ENCODE measurements at places on chromosomes 16 and 17.

DNA sequence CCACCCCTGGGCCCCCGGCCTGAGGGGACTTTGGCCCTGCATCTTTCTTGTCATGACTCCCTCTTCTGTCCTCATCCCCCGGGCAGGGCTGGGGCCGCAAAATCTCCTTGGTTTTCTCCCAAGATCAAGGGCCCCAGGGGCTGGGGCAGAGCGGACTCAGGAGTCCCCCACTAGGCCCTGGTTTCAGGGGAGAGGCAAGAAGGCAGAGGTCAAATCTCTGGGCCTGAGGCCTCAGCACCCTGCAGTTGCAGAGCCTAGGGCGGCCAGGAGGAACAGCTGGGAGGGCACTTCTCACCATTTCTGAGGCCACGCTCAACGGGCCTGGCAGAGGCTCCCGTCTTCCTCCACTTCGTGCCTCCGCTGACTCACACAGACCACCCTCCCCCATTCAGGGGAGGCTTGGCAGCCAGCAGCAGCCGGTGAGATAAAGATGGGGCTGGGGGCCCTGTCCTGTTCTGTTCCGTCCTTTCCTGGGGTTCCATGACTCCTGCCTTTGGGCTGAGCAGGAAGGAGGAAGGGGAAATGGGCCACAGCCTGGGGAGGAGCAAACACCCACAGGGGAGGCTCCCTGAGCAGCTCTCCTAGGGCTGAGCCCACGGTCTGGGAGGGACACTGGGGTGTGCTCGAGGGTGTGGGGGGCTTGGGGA lies 12.4 kb downstream of the ZSCAN10 start:
- DNase-seq = peak; percentile 37

- DNase-seq = no peak
Observed at GRCh38 chr17:9684955-9685621, 39.8 kb downstream of the USP43 start.

DNA sequence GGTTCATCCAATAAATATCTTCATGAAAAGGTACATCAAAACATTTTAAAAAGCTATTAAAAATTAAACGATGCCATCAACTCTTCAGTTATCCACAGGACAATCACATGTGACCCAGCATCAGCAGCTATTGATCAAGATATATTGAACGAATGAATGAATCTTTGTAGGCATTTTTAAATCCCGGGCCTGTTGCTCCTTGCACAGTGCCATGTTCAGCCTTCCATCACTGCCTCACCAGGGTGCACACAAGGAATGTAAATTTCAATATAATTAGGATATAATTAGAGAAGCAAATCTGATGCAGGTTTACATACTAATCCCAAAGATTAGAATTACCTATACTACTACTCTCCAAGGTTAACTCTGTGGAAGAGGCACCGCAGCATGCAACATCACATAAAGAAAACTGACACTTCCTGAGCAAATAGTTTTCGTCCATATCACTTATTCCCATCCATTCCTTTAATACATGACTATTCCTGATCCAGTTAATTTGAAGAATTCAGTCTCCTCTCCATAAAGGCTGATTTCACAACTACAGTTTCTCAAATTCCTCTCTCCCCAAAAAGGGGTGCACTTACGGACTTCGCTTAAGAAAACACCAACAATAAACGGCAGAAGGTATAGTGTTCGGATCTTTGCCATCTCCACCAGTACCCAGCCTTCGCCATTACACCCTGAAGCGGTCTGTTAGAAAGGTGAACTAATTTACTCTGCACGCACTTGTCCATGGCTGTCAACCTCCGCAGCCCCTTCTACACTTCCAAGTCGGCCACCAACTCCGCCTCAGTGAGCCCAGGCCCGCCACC lies 938 bp downstream of the NCOR1 start:
- DNase-seq = no peak

DNA sequence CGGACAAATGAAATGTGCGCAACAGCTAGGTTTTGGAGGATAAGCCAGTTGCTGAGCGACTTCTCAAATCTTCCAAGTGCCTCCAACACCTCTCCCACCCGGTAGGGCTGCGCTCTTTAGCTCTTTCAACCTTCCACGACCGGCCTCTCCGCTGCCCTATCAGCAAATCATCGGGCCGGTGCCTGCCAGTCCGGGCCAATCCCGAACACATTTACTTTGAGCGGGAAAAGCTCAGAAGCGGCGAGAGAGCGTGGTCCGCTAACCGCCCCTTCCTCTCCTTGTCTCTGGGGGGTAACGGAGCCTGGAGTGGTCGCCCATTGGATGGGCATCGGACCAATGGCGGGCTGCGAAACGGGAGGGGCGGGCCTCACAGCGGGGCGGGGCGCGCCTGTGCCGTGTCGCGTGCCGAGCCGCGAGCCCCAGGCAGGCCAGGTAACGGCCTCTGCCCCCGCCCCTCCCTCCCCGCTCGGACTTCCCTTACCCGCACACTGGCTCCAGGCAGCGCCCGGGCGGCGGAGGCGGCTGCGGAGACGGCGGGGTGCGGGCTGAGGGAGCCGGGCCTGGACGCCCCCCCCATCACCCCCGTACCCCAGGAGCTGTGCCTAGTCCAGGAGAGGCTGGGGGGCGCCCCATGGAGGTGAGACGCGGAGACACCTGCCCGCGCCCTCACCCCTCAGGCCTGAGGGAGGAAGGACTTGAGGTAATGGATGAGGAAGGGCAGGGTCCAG lies at the start of gene MEIOC:
Gene MEIOC (plus strand): TSS at position 486 of the 728 bp plus-strand sequence. CDS start 146 bp downstream, at position 632.
- DNase-seq = peak; percentile 65

DNA sequence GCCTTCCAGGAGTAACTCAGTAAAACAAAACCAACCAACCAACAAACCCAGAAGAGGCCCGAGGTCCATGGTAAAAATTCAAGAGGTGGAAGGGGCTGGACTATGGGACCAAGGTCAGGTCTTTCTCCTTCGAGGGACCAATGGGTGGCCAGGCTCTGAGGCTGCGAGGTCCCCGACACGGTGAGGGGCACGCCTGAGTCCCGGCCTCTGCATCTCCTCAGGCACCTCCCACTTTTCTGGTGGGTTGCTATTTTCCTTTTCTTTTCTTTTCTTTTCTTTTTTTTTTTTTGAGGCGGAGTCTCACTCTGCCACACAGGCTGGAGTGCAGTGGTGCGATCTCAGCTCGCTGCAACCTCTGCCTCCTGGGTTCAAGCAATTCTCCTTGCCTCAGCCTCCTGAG lies 18.0 kb downstream of the CD7 start:
- DNase-seq = peak; percentile 79

DNA sequence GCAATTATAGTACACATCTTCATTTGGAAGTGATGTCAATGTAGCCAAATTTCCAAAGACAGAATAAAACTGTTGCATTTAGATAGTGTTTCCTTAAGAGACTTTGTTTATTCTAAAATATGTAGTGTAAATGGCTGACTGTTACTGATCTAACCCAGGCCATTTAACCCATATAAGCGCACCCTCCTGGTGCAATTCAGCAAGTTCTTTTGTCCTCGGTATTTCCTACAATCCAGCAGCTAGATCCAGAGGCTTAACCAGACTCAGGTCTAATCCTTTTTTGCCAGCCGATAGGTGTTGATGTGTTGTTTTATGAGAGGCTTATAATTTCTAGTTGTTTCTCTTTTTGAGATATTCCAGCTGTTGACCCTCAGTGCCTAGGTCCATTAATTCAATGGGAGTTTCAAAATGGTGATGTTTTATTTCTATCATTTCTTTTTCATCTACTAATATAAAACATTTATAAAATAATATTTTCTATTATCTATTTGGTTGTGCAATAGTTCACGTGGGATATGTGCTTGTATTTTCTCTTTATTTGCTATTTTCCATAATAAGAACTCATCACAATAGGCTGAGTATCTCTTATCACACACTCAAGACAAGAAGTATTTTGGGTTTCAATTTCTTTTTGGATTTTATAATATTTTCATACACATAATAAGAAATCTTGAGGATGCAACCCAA lies 14.5 kb downstream of the ABCA9 start:
- DNase-seq = no peak

DNA sequence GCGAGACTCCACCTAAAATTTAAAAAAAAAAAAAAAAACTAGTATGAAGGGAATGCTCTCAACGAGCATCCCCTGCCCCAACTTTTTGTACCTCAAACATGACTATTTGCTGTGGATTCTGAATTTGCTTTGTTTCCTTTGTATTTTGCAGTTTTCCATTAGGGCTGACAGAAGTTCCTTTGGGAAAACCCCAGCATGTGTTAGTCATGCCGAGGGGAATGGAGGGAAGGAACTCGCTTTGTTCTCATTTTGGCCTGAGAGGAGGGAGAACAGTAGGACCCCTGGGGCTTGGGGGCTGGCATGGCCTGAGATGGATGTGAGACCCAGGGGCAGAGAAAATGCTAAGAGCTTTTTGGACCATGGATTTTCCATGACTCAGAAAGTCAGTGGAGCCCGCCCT lies 20.5 kb downstream of the KRT9 start:
- no peak for DNase-seq

GRCh38 chr17:71792966-71793365 lies 327.9 kb upstream of the SOX9 start:
- DNase-seq = no peak

DNA sequence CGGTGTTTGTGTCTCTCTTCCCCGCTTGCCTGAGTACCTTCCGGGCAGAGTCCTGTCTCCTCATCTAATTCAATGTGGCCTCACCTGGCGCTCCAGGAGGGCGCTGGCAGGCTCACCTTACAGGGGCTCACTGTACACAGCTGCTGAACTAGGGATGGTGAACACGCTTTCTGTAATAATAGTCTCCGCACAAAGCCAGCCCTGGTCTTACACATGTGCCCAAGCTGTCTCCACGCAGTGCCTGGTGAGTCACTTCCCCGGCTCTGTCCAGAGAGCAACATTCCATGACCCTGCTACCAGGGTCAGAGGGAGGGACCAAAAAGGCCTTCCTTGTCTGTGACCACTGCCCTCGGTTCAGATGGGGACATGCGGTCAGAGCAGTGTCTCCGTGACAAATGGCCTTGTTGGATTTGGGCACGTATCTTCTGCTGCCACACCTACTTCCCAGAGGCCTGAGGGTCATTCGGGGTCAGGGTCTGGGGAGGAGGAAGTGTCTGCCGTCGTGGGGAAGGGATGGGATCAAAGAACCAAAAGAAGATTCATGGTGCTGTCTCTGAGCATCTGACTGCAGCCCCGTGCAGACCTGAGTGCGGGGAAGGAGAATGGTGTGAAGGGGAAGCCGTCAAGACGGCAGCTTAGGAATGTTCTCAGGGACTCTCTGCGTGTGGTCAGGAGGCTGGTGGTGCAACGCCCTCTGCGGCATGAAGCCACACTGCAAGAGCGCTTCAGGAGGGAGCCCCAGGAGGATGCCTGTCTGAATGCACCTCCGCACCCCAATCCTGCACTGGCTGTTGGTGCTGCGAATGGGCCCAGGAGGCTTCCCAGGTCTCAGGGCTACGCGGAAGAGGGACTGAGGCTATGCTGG lies 68.8 kb downstream of the IL21R start:
- DNase-seq = no peak

GRCh38 chr16:3075523-3075915 lies 10.1 kb downstream of the IL32 start:
- peak; percentile 23 for DNase-seq

DNA sequence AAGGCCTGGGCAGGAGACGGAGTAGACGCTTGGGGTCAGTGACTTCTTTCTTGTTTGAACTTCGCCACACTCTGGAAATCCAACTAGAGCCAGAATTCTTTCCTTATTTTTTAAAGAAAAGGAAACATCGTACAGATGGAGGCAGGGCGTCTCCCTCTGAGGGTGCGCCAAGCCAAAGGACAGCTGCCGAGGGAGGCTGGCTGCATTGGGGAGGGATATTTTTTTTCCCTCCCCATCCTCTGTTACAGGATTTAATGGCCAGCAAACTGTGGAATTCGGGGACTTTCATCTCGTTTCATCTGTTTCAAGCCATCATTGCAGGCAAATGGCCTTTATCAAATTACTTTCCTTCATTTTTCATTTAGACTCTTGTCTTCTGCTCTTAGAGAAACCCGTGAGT lies 15.9 kb downstream of the CDK5R1 start:
- DNase-seq = no peak

DNA sequence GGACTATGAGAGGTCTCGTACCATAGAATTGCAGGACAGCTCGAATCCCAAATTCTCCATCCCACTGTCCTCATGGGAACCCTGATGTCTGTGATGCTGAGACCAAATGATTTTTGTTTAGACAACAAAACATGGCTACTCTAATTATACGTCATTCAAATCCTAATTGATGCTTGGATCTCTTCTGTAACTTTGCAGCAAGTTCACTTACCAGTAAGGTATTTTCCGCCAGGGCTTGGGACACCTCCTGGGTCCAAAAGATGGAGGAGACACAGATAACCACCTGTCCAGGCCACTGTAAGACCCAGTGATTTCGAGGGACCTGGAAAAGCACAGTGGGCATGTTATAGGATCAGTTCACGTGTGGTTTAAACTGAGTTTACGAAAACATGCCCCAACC lies 92.8 kb downstream of the DNAH3 start:
- no peak for DNase-seq

DNA sequence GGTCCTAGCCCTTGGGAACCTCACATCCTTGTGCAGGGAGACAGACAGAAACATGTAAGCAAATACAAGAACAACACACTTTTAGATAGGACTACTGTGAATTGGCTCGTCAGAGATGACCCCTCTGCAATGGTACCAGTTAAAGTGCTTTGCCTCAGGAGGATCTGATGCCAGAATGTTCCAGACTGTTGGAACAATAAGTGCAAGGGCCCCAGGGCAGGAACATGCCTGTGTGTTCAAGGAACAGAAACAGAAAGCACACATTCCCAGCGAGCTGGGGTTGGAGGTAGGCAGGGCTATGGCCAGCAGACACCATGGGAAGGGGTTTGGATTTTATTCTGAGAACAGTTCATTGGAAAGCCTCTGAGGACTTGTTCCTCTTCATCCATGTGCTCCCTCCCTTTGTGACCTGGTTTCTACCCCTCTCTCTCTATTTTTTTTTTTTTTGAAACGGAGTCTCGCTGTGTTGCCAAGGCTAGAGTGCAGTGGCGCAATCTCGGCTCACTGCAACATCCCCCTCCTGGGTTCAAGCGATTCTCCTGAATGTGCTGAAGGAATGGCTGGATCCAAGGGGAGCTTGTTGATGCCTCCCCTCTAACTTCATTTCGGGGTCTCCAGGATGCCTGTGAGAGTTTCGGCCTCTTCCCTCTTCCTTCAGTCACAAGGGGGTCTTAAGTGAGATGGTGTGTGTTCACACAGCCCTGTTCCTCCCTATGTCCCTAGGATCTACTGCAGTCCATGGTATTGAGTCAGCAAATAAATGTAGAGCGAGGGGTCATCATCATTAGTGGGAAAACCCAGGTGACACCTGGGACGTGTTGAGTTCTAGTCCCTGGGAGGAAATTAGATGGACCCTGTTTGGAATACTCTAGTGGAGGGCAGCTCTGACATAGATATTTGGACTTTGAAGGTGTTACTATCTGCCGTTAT lies 6.4 kb downstream of the STAT5A start:
- no peak for DNase-seq

- DNase-seq = no peak
Observed at GRCh38 chr16:78522327-78522726, 422.9 kb downstream of the WWOX start.

DNA sequence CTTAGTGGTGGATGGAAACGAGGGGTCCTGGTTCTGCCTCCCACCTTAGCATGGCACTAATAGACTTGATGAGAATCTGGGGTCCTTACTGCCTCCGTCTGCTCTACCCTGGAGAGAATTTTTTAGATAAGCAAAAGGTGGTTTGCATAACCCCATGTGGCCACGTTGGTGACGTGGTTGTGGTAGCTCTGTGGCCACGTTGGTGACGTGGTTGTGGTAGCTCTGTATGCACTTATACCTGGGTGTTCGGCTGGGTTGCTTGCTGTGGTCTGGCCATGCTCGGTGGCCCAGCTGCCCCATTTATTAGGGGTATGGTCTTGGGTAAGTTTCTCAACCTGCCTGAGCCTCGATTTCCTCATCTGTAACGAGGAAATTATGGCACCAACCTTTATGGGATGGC lies 13.0 kb downstream of the SPIRE2 start:
- DNase-seq = peak; percentile 39

- no peak for DNase-seq
Observed at GRCh38 chr16:50068550-50068949, 2.8 kb downstream of the HEATR3 start.

Measured in stimulated activated CD4-positive, alpha-beta T cell treated with anti-CD3 and anti-CD28 coated beads, Interleukin-15, amount 100 ng/mL, for 24 hours (primary cell).